Stimulated activated CD4-positive, alpha-beta T cell treated with anti-CD3 and anti-CD28 coated beads, Interleukin-4, amount 100 ng/mL, for 24 hours (primary cell): ENCODE measurements at places on chromosomes 2 and 18.

DNA sequence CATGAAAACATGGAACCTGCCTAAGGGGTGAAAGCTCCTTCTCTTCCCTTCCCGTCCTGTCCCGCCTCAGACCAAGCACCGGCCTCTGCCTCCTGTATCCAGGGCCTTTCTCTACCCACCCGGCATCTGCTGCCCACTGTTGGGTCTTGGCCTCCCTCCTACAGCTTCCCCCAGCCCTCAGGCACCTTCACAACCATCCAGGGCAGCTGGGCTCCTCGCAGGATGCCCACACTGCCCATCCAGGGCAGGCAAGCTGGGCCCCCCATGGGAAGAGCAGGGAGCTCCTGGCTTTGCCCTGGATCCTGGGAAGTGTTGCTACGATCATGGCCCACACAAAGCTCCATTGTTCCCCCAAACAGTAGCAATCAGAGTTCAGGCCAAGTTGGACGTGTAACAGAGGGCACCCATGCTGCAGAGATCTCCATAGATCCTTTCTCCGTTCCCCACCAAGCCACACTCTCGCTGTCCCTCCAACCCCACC is 206.6 kb downstream of the NDUFA10 start:
- no peak for DNase-seq

- no peak for DNase-seq
Measured at GRCh38 chr2:138267161-138267901, 234.2 kb upstream of the SPOPL start.

GRCh38 chr2:11862049-11862448 is 115.6 kb downstream of the LPIN1 start:
- DNase-seq = no peak

- DNase-seq = no peak
Measured at GRCh38 chr2:892401-892800, 58.2 kb upstream of the SNTG2 start.

DNA sequence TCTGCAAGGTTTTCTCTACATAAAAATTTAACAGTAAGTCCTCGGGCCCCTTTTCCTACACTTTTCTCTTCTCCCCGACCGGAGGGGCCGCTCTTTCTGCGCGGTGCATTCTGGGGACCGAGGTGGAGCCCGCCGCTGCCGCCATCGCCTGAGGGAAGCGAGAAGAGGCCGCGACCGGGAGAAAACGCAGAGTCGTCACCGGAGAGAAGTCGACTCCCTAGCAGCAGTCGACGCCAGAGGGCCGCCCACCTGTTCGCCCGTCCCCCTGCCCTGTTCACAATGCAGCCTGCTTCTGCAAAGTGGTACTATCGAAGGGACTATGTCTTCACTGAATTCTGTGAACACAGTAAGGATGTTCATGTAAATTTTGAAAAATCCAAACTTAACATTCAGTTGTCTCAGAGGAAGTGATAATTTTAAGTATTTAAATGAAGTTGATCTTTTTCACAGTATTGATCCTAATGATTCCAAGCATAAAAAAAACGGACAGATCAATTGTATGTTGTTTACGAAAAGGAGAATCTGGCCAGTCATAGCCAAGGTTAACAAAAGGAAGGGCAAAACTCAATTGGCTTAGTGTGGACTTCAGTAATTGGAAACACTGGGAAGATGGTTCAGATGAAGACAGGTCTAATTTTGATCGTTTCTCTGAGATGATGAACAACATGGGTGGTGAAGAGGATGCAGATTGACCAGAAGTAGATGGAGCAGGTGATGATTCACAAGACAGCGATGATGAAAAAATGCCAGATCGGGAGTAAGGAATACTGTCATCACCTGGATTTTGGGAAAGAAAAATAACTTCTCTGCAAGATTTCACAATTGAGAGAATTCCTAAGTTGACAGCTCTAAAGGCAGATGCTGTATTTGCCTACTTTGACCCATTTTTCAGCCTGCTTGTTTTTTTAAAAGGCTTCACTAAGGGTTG is 55.8 kb downstream of the ASXL2 start:
- peak; percentile 61 for DNase-seq
